SHP77 (cell line): ENCODE measurements at places on chromosomes 12 and 14.

GRCh38 chr14:99633141-99633540 lies 11.8 kb upstream of the HHIPL1 start:
- no peak for DNase-seq

DNA sequence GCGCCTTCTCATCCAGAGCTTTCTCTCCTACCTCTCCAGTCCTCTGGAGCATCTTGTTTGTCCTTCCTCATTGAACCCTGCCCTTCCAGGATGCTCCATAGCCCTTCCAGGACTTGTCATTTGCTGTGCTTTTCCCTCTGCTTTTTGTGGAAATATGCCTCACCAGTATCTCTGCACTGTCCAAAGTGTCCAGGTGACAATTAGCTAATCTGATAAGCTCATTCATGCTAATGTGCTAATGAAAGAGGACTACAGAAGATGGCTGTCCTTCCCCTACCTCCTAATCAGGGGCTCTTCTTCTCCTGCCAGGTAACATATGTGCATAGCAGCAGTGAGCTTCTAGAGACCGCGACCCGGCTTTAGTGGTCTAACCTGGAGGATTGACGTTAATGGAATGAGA lies 58.4 kb upstream of the OTX2 start:
- DNase-seq = no peak

GRCh38 chr12:91622981-91623380 lies 440.4 kb upstream of the DCN start:
- no peak for DNase-seq

DNA sequence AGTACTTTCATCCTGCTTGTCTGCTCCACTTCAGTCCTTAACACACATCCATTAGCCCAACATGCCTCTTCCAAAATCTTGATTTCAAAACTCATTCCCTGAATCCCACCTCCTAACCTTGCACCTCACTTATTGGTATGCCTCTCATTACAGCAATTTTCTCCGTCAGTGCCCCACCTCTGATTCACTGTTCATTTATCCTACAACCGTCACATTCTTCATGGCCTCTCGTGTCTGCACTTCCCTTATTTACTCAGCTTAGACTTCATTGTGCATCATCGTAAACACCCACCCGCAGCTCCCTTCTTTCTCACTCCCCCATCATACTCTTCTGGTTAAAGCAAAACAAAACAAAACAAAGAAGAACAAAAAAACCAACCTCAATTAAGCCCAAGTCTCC lies 160.6 kb upstream of the HMGA2 start:
- DNase-seq = no peak

DNA sequence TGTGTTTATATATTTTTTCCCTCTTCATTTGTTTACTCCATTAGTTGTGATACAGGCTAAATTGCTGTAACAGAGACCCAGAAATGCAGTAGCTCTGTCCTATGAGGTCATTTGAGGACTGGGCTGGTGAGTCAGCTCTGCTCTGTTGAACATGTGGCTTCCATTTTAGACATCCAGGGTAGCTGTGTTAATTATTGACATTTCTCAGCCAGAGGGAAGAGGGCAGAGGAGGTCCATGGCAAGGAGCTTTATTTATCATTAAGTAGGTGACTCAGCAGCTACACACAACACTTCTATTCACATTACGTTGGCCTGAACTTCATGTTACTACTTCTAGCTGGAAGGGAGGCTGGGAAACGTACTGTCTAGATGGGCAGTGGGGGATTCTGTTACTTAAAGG lies 85.4 kb downstream of the PTCSC3 start:
- peak; percentile 65 for DNase-seq

GRCh38 chr12:3683670-3684069 lies 69.2 kb downstream of the CRACR2A start:
- no peak for DNase-seq

DNA sequence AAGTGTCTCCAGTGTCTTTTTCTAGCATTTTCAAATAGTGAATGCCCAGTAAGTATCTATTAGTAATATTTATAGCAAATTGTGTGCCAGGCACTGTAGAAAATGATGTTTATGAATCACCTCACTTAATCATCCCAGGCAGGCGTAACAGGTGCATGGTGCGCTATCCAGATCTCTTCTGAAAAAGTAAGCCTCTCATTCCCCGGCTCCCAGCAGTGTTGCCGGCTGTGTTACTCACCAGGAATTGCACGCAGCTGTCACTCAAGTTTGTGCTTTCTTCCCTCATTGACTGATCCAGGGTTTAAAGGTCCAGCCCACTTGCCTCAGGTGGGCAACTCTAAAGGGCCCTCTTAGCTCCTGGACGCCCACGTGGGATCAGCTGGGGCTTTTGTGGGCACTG lies 173.8 kb upstream of the RASSF8 start:
- no peak for DNase-seq

DNA sequence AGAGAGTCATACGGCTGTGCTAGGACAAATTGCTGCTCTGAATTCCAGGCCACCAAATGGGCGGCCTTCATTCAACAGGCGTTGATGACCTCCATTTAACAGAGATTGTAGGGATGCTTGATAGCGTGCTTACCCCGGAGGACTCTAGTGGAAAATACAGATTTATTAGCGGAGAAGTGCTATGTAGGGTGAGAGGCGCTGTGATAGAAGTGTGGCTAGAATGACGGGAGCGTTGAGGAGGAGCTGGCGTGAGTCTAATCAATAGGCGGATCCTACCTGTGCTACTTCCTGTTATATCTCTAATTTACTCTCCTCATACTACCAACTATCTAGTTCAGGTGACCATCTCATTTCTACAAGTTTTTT lies 668 bp downstream of the MRPS35 start:
- no peak for DNase-seq

GRCh38 chr12:27305673-27306456 lies 26.8 kb upstream of the BMAL2 start:
- DNase-seq = peak; percentile 40

DNA sequence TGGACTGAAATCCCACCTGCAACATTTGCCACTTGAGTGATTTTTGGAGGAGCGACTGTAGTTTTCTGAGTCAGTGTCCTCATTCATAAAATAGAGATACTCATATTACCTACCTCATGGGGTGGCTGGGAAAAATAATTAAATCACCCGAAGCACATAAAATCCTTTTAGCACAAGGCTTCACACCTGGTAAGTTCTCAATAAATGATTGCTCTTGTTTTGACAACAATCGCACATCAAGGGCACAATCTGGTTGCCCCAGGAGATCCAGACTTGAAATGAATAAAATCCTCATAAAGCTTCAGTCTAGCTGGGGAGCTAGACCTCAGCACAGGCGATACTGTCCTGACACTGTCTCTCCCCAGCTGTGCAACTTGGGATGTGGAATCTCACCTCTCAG lies 76.0 kb upstream of the CCDC60 start:
- no peak for DNase-seq

- no peak for DNase-seq
Observed at GRCh38 chr12:113347107-113347506, 11.3 kb upstream of the PLBD2 start.

GRCh38 chr12:125194163-125194773 lies 129.0 kb downstream of the AACS start:
- no peak for DNase-seq

DNA sequence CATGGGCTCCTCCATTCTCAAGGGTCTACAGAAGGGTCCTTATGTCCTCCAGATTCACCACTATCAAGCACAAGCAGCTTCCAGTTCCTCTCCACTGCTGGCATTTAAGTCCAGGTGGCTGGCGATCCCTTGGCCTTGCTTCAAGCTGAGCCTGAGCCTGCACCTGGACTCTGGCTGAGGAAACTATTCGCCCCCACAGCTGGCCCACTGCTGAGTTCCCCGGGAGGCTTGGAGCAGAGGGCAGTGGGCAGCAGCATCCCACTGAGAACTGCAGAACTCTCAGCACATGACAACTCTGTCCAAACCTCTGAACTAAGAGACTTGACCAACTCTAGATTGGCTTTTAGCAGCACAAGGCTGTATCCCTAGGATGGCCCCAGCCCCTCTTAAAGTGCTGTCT lies 11.3 kb upstream of the RABGGTA start:
- DNase-seq = no peak

- DNase-seq = peak; percentile 48
Observed at GRCh38 chr12:69154585-69155363, 84.6 kb upstream of the CPSF6 start.

GRCh38 chr12:117790198-117790597 lies 178.6 kb downstream of the KSR2 start:
- DNase-seq = no peak

DNA sequence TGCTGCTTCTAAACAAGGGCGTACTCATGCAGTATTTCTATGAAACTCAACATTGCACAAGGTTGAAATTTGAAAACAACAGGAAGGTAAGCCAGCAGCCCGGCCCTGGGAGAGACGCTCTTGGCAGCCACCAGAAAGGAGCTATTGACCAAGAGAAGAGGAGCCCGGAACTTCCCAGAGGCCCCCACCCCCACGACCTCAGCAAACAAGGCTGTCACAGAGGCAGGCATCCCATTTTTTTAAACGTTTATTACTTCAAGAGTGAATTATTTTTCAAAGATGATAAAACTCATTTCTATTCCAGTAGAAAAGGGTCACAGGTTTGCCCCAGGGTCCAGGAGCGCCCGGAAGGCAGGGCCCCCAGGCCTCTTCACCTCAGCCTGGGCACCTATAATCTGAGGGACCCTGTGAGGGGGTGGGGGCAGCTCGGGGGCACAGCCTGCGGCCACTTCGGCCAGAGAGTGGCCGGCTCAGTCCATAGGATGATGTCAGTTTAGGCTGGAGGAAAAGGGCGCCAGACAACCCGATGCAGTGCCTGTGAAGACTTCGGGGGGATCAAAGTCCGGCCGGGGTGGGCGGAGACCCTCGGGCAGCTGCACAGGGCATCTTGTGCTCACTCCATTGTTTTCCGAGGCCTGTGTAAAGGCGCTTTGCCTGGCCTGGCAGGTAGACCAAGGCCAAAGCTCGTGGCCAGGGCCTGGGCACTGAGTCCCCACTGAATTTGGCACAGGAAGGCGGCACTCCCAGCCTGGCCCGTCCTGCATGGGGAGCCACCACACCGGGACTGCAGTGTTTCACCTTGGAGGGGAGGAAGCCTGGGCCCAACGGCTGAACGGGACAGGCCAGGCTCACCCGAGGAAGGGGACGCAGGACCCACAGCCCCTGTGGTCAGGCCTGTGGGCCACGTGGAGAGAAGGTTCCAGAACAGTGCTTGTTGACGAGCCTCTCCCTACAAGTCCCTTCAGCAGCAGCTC lies 86.0 kb downstream of the SCARB1 start:
- no peak for DNase-seq

GRCh38 chr12:73632661-73633060 lies 905.0 kb upstream of the ATXN7L3B start:
- DNase-seq = no peak

- DNase-seq = no peak
Observed at GRCh38 chr12:27274706-27275105, 30.6 kb downstream of the STK38L start.

GRCh38 chr12:110343736-110344555 lies 59.6 kb downstream of the ANAPC7 start:
- DNase-seq = no peak

DNA sequence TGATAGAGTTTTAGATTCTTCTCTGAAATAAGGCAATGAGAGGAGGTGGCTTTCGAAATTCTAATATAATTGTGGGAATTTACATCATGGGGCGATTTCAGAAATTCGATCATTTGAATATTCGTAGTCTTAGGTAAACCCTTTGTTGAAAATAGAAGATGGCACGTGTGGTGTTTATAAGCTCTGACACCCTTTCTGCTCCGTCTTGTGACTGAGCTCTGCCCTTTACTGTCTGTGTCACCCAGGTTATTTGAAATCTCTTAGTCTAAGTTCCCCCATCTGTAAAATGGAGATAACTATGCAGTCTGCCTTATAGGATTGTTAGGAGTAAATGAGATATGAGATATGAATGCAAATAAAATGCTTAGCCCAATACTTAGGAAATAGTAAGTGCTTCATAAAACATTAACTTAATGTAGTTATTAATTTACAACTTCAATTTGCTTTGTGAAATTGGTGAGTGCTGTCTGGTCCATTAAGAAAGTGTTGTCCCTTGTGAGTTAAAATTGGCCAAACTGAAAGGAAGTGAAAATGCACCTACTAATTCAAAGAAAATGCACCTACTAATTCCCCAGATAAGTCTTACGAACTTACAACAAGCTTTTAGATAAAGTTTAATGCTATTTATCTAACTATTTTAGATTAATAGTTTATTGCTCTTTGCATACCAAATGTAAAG lies 1.5 kb downstream of the BMAL2 start:
- DNase-seq = no peak

- DNase-seq = no peak
Observed at GRCh38 chr12:52600475-52600874, 788 bp downstream of the KRT72 start.
